Activated gamma-delta T cell (primary cell): ENCODE measurements at places on chromosomes 11 and 22.

DNA sequence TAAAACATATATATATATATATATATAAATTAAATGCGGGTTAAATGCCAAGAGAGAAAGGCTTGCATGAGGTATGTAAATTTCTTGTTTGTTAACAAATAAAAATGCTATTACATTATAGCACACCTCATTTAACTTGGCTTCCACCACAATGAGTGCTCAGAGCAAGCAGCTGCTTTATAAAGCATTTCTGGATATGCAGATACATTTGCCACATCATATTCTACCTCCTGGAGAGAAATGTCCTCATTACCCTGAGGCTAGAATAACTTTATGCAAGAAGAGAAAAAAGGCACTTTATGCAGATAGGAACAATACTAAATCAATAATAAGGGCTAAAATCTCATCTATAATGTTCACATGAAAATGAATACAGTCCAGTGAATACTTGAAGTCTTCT lies 181.7 kb upstream of the CCDC90B start:
- no peak for DNase-seq

DNA sequence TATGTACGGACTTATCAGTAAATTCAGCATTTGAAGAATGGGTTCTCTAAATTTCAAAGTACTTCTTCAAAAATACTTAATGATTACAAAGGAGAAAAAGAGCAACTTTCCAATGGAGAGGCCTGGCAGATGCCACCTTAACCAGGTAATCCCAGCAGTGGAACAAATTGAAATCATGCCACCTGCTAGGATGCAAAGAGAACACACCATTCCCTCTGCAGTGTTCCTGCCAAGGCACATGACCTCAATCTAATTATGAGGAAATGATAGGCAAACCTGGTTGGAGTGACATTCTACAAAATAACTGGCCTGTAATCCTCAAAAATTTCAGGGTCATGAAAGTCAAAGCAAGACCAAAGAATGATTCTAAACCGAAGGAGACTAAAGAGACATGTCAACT lies 21.5 kb downstream of the TNRC6B start:
- DNase-seq: no peak

- DNase-seq: no peak
Observed at GRCh38 chr11:96648991-96649390, 259.2 kb downstream of the JRKL start.

GRCh38 chr22:35590634-35591295 lies 26.4 kb downstream of the MB start:
- no peak for DNase-seq

- no peak for DNase-seq
Observed at GRCh38 chr11:78940500-78941225, 366.0 kb upstream of the NARS2 start.

DNA sequence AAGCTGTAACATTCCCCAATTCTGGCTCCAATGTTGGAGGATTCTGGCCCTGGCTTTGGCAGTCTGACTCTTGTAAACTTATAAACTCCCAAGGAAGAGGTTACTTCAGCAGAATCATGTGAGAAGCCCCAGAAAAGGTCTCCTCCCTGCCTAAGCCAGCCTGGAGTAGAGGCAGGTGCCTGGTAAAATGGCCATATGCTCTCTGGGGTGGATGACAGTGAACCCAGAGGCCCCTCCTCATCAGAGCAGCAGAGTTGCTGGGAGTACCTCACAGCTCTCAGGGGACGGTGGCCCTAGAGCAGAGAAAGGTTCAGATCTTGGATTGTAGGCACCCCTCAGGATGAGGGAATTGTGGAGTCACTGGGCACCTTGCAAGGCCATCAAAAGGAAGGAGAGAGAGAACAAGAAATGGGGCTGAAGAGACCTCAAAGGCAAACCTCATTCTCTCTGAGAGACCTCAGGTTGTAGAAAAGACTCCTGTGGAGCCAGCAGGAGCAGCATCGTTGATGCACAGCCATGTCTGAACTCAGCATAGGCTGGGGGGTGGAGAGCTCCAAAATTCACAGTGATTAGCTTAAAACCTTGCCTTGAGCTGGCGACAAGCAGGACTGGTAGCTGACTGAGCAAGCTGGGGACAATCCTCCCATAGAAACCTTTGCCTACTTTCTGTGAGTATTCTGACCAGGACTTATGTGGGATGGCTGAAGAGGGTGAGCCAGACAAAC lies 4.9 kb upstream of the P2RY6 start:
- DNase-seq: no peak

DNA sequence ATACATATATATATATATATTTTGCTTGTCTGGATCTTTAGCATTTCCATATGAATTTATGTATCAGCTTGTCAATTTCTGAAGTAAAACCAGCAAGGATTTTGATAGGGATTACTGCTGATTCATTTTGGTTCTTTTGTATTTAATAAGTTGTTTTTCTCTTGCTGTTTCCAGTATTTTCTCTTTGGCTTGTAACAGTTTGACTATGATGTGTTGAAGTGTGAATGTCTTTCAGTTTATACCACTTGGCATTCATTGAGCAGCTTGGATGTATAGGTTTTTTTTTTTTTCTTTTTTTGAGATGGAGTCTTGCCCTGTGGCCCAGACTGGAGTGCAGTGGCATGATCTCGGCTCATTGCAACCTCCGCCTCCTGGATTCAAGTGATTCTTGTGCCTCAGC lies 12.4 kb downstream of the LDHAL6A start:
- DNase-seq: no peak

GRCh38 chr11:105204636-105205035 lies 65.1 kb upstream of the CARD18 start:
- no peak for DNase-seq

DNA sequence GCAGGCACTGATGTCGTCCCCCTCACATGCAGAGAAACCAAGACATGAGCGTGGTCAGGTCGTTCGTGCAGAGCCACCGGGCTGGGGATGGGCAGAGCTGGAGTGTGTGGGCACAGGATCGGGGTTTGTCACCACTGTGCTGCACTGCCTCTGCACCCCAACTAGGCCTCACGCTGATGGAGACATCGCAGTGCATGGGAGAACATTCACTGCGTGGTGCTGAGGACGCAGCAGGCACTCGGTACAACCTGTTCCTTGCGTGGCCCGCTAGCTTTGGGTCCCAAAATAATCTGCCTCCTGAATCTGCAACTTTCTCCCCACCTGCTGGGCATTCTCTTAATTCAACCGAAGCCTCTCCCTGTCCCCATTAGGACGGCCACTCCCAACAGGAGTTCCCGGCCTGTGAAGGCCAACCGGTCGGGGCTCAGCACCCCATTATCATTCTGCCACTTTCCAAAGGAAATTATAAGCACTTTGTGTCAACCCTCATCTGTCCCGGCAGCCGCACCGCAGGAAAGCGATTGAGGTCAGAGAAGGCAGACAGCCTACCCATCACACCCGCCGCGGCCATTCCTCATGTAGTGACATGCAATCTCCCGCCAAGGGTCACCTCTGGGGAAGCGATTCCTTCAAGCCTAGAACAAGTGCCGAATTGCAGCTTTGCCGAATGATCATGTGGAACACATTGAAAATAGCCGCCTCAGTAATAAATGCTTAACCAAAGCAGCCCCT lies 490.4 kb downstream of the MN1 start:
- DNase-seq: no peak

DNA sequence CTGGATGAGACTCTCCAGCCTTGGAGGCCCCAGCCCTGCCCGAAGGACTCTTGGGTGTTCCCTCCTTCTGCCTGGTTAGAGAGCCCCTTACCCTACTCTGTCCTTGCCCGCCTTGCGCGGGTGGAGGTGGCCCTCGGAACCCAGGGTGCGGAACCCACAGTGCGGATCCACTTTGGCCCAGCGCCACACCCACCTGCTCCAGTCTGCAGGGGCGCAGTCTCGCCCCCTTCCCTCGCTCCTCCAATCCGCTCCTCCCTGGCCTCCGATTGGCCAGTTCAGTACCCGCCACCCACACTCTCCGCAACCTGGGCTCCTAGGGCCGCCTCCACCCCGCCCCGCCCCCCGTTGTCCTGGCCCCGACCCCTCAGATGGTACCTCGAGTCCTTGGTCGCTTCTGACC lies 2.4 kb downstream of the CAPN1 start:
- DNase-seq: no peak

DNA sequence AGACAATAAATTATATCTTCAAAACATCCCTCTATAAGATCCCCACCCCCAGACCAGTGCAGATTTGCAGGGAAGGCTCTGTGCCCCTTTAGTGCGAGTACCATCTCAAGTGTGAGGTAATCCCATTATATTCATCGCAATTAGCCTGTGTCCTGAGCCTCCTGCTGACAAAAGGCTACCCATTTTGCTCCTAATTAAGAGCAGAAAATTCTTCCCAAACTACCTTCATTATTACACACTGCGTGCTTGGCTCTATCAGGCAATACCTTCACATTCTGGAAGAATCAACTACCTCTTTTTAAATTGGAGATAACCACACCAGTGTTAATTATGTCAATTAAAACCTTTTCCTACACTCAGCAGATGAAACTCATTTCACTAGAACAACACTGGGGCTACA lies 1133.4 kb upstream of the CCDC90B start:
- no peak for DNase-seq

- no peak for DNase-seq
Observed at GRCh38 chr11:88102598-88102934, 72.7 kb downstream of the RAB38 start.

DNA sequence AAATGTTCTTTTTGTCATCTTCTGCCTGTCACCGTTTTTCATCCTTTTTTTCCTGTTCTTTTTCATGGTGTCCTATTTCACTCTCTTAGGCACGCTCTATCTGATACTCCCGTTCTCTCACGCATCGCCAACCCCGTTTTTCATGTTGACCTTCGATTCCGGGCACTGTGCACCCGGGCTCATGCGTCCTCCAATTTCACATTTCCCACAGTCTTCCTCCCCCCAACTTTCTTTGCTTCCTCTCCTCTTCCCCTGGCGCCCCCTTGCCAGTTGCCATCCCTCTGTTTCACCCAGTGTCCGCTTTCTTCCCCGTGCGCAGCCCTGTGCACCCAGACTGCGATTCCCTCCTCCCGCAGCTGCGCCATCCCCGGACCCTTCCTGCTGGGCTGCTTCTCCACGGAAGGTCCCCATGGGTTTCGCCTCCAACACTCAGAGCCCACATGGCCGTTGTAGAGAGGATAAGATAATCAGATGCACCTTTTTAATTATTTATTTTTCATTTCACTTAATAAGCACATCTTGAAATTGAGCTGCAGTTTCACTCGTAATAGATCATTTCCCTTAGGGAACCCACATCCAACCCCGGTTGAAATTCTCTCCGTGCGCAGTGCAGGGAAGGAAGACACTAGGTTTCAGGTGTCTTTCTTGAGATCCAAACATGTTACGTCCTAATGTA lies 791.1 kb downstream of the NTM start:
- DNase-seq: no peak

GRCh38 chr11:131886201-131886600 lies 515.8 kb downstream of the NTM start:
- no peak for DNase-seq
